ENCODE measurements at places on chromosomes 7 and 10.

DNA sequence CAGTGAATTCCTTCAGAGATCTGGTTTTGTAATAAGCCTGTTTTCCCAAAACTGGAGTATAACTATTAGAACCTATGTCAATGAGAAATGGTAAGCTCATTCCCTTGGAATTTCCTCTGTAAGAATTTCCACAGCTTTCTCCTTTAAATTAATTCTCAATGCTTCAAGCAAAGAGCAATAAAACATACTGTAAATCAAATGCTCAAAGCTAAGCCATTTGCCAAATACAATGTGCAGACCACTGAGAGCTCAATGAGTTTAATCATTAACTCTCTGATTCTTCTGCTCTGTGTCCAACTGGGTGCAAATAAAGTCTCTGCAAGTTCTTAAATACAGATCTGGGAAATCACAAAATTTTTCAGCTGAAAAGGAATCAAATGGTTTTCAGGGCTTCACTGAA is 227.6 kb upstream of the IMMP2L start:
- no peak for DNase-seq

DNA sequence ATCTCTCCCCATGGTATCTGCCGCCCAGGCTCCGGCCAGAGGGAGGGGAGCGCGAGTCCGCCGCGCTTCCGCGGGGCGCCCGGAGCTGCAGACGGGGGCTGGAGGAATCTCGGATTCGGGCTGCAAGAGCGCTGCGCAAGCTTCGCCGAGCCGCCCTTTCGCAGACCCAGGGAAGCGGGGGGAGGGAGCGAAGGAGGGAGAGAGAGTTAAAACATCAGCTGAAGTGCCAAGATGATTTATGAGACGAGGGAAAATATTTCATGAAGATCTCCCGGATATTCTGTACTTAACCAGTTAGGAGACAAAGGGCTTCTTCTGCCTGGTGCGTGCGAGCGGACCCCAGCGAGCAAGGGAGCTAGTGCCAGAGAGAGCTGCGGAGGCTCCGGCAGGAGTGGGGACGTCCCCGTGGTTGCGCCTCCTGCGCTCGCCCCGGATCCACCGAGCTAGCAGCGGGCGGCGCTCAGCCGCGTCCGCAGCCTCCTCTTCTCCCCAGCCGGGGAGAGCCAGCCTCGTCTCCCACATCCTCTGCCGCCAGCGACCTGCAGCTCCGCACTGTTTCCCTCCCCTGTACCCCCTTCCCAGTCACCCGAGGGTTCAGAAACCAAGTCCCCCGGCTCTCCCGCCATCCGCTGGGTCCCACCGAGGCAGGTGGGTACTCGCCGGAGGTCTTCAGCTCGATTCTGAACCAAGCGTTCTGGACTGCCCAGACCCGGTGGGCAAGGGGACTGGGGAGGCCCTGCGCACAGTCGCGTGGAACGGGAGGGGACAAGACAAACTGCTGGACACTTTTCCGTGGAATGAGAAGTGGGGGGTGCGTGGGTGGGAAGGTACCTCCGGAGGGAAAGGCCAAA is 1.0 kb upstream of the PAX2 start:
- no peak for DNase-seq

DNA sequence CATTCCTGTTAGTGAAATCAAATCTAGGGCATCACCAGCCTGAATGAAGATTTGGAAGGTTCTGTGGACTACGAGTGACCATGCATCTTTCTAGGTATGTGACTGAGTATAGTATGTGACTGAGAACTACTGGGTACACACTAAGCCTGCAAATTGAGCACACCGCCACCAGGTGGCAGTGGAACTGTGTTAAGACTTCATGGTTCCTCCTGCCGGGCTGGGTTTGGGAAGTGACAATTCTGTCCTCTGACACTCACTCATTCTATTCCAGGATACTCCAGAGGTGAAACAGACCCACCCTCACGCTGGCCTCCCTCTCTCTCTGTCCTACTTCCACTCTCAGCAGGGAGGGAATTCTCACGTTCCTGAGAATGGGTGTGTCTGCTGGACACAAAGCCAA is 84.0 kb upstream of the TMEM248 start:
- no peak for DNase-seq

DNA sequence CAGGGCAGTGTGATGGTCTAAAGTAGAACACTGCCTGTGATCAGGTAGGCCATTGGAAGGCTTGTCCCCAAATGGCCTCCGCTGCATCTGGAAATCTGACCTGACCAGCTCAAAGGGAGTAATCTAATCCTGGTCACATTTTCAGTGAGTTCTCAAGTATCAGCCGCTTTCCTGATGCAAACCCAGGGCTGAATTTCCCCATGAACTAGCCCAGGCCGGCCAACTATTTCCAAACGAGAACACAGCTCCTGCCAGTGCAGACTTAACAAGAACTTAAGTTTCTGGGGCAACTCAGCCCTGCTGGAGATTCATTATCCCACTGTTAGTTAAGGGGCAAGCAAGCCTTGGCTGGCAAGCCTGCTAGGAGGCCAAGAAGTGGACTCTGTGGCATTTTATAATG is 59.6 kb upstream of the FAM180A start:
- DNase-seq, result no peak

DNA sequence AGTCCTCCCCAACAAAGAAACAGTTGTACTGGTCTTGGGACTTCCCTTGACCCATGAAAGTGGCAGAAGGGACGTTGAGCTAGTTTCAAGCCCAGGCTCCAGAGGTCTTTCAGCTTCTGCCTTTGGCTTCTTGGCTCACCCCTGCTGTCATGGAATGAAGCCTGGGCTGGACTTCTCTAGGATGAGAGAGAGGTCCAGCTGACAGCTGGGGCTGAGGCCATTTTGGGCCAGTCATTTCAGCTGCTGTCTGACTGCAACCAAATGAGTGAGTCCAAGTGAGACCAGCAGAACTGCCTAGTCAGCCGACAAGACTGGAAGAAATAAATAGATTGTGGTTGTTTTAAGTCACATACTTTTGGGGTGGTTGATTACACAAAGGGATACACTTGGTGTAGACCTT is 76.6 kb downstream of the TMEM178B start:
- DNase-seq, result no peak

DNA sequence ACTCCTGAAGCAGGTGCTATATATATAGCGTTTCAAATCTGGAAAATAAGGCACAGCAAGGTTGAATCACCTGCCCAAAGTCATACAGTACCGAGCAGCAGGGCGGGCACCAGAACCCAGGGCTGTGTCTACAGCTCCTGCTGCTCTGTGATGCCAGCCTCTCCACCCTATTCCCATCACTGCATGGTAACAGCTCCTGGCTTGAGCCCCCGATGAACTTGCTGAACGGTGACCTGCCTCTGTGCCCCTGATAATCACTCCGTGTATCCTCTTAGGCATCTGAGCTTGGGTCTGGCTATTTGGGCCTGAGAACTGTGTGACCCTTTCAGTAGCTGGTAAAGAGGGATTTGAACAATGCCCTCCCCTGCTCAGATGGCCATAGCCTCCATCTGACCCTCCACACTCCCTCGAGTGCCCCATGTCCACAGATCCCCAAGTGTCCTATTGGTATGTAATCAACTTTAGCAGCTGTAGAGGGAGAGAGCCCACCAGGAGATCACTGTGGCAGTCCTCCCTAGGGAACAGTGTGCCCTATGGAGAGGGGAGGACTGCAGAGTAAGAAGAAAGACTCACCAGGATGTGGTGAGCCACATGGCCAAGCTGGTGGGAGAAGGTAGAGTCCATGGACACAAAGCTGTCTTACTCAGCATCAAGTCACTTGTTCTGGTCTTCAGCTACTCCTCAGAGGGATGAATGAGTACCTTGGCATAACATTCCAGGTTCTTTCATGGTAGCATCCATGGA is 1.1 kb upstream of the ARHGAP22 start:
- DNase-seq, result no peak

- no peak for DNase-seq
Measured at GRCh38 chr7:26298472-26299058, 6.9 kb downstream of the SNX10 start.

DNA sequence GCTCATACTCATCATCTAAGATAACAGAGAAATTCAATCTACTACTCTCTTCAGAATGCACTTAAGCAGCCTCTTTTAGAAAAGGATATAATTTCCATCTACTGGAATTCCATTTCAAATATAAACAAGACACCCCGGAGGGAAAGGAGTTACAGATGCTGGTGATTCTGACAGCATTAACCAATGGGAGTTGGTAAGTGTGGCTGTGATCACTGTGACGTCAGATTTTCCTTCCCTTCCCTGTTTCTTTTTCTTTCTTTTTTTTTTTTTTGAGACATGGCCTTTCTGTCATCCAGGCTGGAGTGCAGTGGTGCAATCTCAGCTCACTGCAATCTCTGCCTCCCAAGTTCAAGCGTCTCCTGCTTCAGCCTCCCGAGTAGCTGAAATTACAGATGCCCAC is 106.6 kb downstream of the ACTR3B start:
- no peak for DNase-seq

GRCh38 chr10:133618851-133619250 is 7.7 kb downstream of the FRG2B start:
- no peak for DNase-seq

DNA sequence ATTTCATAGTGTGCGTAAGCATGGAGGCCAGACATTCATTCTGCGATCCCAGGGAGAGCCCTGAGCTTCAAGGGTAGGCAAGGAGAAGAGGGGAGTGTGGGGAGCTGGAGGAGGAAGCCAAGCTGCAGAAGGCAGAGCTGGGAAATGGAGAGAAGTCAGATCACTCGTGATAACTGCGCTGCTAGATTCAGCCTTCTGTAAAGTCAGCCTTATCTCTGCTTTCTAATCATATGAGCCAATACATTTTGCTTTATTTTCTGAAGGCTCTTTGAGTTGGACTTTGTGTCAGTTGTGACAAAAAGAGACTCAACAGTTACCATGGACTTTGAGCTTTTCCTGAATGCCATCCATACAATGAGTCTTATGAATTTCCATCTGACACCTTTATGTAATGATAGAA is 61.7 kb upstream of the CREB5 start:
- no peak for DNase-seq

DNA sequence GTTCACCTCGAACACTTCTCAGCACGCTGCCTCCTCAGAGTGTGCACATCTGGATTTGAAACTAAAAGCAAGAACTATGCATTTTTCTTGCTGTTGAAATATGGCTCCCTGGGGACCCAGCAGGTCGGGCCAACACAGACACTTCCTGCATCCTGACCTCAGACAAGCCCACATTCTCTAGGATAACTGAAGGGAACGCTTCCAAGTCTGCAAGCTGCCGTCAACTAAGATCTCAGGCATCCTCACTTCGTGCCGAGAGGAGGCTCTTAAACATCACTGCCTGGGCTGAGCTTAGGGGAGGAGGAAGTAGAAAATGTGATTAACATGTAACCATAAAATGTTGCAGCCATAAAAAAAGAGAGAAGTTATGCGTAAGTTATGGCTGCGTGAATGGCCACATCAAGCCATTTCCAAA is 65.5 kb downstream of the PYROXD2 start:
- no peak for DNase-seq

DNA sequence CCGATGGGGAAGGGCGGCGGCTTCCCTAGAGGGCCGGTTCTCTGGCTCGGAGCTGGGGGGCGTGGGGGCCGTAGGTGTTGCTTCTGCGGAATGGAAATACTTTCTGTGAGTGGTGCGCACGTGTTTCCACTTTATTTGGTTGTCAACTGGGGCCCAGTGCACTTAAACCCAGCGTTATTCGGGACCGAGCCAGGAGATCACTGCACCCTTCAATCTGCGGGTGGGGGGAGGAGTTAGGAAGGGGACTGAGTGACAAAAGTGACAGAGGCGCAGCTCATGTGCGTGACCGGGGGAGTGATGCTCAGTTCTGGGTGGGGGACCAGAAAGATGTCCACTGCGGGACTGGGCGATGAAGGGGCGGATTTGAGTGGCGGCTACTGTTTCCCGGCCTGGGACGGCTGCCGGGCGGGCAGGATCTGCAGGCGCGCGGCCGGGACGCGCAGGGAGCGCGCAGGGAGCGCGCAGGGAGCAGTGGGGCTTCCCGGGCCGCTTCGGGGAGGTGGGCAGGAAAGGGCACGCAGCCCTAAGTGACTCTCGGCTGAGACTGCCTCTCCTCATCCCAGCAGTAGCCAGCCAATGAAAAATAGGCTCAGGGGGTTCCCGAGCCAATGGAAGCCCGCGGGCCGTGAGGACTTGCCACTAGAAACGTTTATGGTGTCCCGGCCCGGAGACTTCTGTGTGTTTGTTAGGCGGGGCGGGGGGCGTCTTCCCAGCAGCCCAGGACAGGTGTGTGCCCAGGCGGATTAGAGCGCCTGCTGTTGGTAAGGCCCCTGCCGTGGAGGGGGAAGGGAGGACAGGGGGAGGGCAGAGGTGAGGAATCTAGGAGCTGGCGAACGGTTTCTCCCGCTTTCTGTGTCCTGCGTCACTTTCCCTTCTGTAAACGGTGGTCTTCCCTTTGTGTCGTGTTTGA is 54.3 kb upstream of the KDM7A start:
- DNase-seq, result no peak

DNA sequence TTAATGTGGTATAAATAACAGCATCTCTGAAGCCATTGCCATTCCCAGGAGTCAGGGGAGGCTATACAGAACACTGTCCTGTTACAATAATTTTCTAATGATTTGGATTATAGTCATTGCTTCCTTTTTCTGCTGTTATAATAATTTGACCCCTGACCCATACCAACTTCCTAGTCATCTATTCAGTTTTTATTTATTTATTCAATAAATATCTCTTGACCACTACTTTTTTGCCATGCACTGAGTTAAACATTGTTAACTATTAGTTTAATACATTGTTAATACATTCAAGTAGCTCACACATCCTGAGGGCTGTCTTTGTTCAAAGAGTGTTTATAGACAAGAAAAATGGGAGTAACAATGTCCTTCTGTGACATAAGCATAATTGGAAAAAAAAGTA is 235.5 kb upstream of the MEOX2 start:
- no peak for DNase-seq

DNA sequence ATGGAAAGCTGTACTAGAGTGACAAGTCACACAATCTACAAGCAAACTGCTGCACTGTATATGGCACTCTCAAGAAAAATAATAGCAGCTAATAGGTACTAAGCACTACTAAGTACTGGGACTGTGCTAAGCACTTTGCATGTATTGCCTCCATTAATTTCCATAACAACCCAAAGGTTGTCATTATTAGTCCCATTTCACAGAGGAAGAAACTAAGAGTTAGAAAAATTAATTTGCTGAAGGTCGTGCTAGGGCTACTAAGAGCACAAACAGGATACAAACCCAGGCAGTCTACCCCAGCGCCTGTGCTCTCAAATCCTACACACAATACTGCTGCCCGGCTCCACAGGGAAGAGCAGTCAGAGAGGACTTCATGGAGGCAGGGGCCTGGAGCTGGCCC is 51.7 kb downstream of the DLG5 start:
- no peak for DNase-seq

GRCh38 chr7:34675749-34676374 is 17.8 kb downstream of the NPSR1 start:
- DNase-seq, result peak; percentile 6

DNA sequence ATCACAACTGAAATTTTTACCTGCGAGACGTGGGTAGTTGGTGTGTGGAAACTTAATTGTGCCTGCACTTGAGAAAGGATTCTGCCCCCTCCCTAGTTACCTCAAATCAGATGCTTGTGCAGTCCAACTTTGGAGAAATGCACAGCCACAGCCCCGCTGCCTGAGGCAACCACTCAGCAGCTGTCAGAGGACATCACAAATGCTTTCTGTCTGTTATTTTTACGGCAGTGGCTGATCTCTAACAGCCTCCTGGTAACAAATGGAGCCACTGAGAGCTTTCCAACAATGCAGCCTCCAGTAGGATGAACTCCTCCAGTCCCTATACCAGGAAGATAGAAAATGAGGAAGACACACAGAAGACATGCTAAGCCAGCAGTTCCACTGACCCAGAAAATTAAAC is 712.2 kb upstream of the GHITM start:
- no peak for DNase-seq

GRCh38 chr10:117167789-117168674 is 29.3 kb upstream of the KCNK18 start:
- no peak for DNase-seq

Data from SW 1271 (cell line).